Lung microvascular endothelial cell (primary cell): ENCODE measurements at places on chromosomes 3 and 15. TPM values are rescaled to one million over a fixed set of nuclear protein-coding genes. Genes with fewer than 3 reads are reported as not detected.

The PLA2G4E gene
- total RNA-seq: not detected in 2 replicates

The IQCH gene
- 0.40 and 0.87 TPM in 2 replicates for total RNA-seq

The ITIH1 gene
- total RNA-seq: not detected in 2 replicates

The SPATA12 gene
- total RNA-seq: 0.44 TPM in 1 of 2 replicates, not detected in the other

The ACKR4 gene
- 0.20 and 1.3 TPM in 2 replicates for total RNA-seq

The ADPRH gene
- total RNA-seq: 6.5 and 11.7 TPM in 2 replicates

- peak; percentile 24 for DNase-seq
Measured at GRCh38 chr3:72127844-72128243, 342.9 kb upstream of the PROK2 start.

DNA sequence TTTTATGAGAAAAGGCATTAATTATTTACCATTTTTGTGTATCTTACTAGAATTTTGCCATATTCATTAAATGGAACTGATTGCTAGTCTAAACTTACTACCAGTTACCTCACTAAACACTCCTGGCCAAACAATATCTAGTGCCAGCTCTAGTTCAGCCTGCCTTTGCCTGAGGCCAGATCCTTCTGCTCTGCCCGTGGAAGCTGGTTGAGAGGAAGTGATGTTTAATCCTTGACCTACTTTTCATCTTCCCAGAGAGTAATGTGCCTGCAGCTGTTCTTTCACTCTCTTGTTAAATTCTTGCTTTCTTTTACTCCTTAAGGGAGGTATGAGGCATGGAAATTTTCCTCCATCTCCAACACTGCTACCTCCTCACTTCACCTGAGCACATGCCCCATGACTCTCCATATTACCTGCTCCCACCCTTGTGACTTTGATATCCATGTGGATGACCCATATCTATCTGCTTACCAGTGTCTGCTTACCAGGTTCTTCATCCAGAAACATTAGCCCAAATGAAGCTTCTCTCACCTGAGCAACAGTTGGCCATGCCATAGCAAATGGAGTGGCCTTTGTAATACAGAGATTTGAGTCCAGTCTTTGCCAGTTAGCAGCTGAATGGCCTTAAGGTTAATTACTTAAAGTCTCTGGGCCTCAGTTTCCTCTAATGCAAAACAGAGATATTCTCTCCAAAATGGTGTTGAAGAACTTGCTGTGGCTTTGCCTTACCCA lies 53.4 kb downstream of the UBE2E1 start:
- no peak for DNase-seq

DNA sequence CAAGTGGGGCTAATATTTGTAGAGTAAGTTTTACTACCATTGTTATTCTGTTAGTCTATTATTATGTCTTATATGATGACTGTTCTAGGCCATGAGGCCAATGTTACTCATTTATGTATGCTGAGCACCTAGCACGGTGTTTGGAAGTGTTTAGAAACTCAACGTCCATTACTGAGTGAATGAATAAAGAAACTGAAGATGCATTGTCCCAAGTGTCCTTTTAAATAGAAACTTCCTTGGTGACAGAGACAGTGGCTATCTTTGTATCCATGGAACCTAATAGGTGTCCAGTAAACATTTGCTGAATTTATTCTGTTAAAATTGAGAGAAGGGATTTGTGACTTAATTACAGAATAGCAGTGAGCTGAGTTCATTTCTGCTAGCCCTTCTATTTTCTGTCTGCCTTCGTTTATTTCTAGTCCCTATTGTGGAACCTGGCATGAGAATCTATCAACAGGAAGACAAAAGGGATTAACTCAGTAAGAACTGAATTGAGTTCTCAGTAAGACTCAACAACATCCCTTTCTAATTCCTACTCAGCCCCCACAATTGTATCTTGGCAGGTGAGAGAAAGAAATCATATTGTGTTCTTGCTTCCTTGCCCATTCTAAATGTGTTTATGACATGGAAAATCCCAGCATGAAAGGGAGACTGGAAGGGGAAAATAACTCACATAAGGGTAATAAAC lies 246.6 kb upstream of the LRRC3B start:
- no peak for DNase-seq

GRCh38 chr3:171776411-171776810 lies 33.9 kb downstream of the PLD1 start:
- peak; percentile 47 for DNase-seq

DNA sequence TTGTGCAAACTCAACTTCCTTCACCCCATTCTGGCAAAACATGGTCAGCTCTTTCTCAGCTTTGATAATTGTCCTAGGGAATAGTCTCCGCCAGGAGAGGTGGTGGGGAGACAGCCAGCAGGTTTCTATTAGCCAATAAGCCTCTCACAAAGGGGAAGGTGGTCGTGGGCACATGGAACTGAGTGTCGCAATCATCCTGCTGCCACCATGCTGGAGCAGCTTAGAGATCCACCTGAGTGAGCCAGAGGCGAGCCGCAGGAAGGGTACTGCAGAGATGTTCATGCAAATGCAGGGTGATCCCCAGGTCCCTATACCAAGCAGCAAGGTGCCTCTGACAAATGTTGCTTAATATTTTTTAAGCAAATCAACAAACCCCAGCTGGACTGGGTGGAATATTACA lies 182.8 kb downstream of the RORA start:
- DNase-seq: no peak

GRCh38 chr3:129412542-129413198 lies 15.8 kb downstream of the EFCAB12 start:
- DNase-seq: no peak

DNA sequence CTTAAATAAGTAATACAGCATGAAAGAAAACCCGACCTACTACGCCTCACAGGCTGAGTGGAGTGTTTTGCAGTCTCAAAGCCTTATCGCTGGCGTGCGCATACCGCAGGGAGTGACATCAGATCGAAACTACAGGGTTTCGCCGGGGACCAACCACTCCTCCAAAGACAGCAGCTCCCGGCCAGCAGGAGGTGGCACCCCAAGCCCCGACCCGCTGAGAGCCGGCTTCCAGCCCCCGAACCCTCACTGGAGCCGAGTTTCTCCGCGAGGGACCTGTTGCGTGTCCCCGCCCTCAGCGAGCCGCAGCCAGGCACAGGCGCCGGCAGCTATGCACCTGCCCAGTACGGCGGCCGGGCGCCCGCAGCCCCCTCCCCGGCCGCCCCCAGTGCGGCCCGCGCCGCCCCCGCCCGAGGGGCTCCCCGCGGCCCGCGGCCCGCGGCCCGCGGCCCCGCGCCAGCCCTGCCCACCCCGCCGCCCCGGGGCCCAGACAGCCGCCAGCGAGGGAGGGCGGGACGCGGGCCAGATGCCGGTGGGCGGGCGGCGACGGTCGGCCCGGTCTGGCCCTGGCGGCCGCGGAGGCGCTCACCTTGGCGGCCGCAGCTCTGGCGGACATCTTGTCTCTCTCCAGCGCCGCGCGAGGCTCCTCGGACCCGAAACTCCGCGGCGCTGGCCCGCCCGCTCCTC lies 710 bp downstream of the TJP1 start:
- peak; percentile 81 for DNase-seq

DNA sequence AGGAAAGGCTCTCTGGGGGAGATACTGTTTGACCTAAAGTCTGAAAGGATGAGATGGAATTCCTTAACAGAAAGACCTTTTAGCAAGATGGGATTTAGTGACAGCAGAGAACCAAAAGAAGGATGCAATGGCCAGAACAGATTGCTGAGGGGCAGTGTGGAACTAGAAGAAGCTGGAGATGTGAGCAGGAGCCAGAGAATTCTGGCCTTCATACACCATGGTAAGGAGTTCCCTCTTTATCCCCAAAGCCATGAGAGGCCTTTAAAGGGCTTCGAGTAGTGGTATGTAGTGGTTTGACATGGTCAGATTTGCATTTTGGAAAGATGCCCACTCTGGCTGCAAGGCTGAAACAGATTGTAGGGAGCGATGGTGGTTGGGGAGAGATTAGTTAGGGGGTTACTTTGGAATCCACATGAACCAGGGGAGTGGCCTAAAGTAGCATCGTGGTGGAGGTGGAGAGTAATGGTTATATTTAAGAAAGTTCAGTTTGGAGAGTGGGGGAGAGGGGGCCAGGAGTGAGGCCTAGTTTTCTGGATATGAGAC lies 34.0 kb upstream of the NPHP3 start:
- DNase-seq: no peak

DNA sequence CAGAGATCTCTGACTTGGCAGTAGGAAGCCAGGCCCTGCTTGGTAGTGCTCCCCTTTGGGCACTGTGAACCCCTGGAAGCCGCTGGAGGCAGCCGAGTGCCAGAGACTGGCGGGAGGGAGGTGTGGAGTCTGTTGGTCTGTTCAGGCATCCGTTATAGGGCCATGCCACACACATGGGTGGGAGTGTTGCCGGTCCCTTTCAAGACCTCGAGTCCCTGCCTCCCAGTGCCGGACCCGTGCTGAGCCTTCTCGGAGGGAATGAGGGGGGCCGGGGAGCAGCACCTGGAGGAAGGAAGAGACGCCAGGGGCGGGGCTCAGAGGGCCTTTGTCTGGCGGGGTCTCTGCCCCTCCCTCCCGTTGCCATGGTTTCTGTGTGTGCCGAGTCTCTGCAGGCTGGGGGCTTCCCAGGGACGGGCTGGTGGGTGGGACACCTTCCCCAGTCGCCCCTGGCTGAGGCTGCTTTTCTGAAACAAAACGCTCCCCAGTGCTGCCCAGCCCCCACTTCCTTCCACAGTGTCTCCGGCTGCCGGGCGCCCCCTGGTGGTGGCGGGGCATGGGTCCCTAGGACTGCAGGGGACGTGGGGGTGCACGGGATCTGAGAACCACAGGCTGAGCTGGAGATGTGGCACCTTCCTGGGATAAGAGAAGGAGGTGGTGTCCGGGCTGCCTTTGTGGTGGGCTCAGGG lies 10.0 kb downstream of the GNAI2 start:
- DNase-seq: peak; percentile 91

DNA sequence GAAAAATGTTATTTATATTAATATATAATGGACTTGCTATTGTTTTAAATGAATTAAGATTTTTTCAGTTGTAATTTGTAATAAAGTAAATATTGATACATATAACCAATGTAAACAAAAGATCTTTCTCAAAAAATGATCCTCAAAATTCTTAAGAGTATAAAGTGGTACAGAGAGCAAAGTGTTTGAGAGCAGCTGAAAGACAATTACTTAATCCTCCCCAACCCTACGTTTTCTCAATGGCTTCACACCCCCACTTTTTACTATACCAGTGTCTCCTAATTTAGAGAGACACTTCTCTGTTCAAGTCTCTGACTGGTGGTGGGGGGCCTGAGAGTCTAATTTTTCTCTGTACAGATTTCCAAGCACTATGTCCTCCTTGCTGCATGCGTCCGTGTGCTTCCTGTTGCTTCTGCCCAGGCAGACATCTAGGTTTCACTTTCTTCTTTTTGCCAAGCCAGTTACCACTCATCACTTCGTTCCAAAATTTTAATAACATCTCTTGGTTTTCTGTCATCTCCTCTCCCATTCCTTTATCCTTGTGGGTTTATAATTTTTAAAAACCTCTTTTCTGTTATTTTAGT lies 276.3 kb upstream of the DNAJC19 start:
- peak; percentile 1 for DNase-seq

GRCh38 chr3:6351752-6352151 lies 509.2 kb upstream of the GRM7 start:
- DNase-seq: no peak

GRCh38 chr3:10389995-10390394 lies 69.1 kb upstream of the SEC13 start:
- no peak for DNase-seq

DNA sequence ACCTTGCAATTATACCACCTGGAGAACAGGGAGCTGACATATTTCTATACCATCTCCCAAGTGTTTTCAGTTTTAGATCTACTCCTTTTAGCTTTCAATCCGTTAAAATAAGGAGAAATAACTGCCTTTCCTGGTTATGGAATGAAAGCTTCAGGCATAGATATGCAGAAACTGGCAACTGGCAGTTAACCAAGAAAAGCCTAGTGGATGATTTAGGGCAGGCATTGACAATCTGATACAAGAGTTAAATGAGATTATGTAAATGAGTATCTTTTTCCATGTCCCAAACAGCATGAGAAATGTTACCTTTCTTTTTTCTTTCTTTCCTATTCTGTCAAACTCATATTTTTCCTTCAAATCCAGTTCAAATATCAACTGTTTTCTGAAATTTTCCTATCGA lies 689.1 kb upstream of the DPPA4 start:
- no peak for DNase-seq

DNA sequence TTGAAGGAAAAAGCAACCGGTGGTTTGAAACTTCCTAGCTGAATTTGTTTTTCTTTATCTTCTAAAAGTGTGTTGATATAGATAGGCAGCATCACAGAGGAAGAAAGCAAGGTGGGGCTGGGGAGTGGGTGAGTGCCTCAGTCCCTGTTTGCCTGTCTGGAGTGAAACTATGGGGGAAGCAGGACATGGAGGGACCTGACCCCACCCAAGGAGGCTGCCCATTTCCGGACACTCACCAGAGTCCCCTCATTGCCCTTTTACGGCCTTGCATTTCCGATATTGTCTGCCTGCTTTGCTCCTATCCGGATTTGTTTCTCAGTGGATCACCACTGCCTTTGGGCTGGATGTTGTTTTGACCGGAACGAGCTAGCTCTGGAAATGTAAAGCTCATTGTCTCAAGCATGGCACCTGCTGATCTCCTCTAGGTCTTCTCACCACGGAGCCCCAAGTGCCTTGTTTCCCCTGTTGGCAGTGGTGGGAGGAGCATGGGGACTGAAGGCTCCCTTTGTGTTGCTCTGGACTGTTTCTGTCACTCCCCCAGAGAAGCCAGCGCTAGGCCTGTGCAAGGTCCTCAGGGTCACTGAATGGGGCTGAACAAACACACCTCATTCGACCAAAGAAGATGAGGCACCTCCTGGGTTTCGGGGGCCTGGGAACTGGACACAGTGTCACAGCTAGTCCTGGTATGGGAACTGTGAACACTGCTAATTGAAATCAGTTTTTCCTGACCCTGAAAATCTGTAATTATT lies 7.0 kb downstream of the CLDN11 start:
- peak; percentile 36 for DNase-seq

DNA sequence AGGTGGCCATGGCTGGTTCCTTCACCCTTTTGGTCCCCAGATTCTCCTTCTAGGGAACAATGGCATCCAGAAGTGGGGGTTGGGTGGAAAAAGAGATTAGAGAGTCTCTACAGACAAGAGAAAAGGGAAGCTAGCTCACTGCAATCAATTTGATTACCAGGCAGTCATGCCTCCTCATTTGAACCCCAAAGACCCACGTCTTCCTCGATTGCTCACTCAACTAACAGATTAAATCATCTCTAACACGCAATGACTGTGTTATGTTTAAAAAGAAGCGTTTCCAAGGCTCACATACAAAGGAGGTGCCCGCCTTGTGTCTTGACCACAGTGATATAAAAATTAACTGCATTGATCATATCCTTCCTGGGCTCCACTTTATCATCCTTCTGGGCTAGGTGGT lies 57.6 kb downstream of the BHLHE40 start:
- no peak for DNase-seq
